HTR-8/SVneo (cell line): ENCODE measurements at places on chromosomes 7 and 10.

GRCh38 chr10:58781873-58782488, 269.3 kb downstream of the BICC1 start:
- peak; percentile 31 for DNase-seq

DNA sequence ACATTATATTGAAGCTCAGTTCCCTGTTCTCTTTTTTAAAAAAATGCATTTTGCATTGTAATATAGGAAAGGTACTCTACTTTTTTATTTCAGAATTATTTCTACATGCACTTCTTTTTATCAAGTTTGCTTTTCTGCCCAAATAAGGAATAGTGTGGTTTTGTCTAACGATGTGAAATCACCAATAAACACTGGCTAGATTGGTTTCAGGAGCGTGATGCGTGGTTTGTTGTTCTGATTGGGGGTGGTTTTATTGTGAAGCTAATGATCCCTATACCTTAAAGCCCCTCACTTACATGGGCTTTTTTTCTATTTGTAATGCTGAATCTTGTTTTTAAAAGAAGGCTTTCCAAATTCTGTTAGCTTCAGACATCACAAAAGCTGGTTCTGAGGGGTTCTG, 17.6 kb downstream of the ENTPD7 start:
- DNase-seq, result no peak

GRCh38 chr7:36863901-36864701, 139.8 kb upstream of the AOAH start:
- DNase-seq, result no peak

DNA sequence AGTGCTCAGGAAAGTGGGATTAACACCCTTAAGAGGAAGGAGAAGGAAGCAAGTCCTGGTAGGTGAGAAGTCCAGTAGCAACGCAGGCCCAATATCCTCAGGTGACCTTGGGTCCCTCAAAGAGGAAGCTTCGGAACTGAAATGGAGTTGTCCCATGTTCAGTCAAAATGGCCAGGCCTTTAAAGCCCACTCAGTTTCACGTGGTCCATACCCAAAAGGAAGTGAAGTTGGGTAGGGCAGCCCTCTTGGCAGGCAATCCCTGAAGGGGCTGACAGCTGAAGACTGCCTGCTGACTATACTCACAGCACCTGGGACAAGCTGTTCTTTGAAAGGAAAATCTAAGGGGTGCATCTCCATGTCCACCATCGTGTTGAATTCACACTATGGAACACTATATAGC, 3.0 kb downstream of the GSAP start:
- no peak for DNase-seq

GRCh38 chr10:71531485-71532446, 135.0 kb downstream of the CDH23 start:
- DNase-seq, result no peak

- no peak for DNase-seq
Observed at GRCh38 chr7:134355004-134355525, 38.3 kb upstream of the SLC35B4 start.

GRCh38 chr10:64503429-64503828, 982.2 kb downstream of the REEP3 start:
- no peak for DNase-seq

GRCh38 chr7:934469-935163, 19.9 kb downstream of the ADAP1 start:
- DNase-seq, result no peak

DNA sequence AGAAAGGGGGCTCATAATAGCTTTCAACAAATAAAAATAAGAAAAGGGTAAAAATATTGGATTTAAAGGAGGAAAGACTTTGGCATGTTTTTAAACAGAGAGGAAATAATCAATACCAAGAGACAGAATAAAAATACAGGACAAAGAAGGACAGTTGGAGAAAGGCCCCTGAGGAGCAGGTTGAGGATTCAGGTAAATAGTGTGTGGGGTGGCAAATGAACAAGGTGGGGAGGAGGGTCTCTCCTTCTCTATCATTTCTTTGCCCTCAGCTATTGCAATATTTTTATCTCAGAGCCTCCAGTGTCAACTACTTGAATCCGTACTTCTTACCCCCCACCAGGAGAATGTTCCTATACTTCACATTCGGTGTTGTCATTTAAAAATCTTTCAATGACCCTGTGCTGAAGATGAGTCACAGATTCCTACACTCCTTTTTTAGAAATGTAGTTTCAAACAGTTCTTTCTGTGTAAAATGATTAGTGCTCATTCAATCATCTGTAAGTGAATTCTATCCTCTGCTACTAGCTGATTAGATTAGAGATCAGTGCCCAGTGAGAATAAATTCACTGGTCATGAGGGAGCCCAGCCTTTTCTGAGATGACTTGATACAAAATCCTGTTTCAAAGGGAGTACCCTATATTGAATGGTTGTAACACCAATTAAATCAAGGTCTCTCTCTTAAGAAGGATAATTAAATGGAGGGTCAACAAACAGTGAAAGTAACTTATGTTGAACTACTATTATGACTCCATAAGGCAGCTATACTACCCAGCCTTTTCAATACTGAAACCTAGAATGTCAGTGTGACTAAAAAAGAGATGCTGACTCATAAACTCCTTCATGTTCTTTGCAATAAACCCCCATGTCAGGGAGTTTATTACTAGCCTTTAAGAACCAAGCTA, 50.4 kb upstream of the WNT16 start:
- no peak for DNase-seq

- DNase-seq, result no peak
Observed at GRCh38 chr7:12398186-12398585, 5.5 kb downstream of the VWDE start.
